ENCODE measurements at places on chromosomes 16 and 17.
A peak's percentile ranks its signal among the peaks of the same experiment; 100 is the strongest.

DNA sequence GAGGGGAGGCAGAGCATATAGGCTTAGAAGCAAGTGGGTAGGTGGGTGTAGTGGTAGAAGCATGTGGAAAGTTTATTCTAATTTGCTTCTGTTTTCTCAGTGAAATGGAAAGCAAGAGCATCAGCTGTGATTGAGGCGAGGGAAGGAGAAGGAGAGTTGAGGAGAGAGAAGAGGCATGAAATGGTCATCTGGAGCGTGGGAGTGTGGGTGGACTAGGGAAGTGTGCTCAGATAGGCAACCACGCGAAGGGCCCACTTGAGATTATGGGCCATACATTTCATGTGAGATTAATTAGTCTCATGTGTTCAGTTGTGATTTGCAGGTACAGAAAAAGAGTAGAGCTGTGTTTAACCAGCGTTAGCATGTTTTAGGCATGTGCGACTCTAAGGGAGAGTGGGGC is 20.8 kb upstream of the CDC6 start:
- DNase-seq: no peak

- no peak for DNase-seq
These were observed 3.9 kb downstream of the TAF1C start for GRCh38 chr16:84182680-84183571.

- DNase-seq: no peak
These were observed 18.6 kb upstream of the CLTC start for GRCh38 chr17:59601130-59601529.

- DNase-seq: no peak
These were observed 644 bp upstream of the ARL2BP start for GRCh38 chr16:57244463-57244766.

DNA sequence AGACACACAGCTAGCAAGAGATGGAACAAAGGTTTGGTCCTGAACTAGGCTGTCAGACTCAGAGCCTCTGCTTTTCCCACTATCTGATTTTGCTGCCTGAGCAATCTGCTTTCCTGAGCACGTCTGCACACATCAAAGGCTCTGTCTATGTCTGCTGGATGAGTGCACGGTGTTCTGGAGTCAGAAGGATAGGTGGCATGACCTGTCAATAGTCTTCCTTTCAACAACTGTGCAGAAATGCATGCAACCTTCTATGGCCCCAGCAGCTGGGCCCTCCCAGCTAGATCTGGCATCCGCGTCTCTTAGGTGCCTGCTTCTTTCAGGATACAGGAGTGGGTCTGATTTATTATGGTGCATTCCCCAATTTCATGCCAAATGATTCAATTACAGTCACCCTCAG is 138.3 kb downstream of the UTP18 start:
- DNase-seq: no peak

DNA sequence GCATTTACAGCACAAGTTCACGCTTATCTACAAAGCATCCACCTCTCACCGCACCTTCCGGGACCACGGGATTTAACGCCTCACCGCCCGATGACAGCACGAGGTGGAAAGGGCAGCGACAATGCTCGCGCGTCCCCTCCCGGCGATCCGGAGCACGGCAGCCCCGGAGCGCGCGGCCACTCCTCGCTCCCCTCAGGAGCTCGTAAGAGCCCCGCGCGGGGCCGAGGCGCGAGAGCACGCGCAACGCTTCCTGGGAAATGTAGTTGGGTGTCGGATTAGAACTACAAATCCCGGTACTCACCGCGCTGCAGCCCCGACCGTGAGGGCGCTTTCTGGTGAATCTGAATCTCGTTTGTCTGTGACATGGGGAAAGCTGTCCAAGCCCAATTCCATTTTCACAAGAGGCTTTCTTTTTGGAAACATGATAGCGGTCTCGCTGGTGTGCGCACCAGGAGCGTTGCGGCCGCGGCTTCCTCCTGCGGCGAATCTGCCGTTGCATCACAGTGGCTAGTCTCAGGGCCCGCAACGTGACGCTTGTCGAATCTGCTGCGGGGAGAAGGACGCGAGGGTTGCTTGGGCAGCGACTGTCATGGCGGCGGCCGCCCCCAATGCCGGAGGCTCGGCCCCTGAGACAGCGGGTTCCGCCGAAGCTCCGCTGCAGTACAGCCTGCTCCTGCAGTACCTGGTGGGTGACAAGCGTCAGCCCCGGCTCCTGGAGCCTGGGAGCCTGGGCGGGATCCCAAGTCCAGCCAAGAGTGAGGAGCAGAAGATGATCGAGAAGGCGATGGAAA is at the start of gene TIMM22:
Gene TIMM22, plus strand, starts transcription at position 576 of the 791 bp plus-strand sequence. Its CDS starts 14 bp downstream, at position 590.
- peak; percentile 93 for DNase-seq

- peak; percentile 41 for DNase-seq
These were observed 35.5 kb upstream of the ZC3H18 start for GRCh38 chr16:88534638-88535190.

DNA sequence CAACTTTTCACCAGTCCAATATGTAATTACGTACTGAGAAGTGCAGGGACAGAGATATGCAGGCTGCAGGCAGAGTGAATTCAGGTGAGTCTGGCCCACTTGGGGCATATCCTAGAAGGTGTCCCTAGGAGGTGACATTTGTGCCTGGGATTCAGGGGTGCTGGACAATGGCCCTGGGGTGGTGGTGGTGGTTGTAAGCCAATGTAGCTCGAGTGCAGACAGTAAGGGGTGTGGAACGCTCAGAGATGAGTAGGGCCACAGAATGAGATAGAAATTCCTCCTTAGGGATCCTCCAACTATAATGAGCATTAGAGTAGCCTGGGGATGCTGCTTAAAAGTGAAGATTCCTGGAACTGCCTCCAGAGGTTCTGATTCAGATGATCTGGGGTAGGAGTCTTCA is 221.7 kb upstream of the MPHOSPH6 start:
- DNase-seq: no peak

DNA sequence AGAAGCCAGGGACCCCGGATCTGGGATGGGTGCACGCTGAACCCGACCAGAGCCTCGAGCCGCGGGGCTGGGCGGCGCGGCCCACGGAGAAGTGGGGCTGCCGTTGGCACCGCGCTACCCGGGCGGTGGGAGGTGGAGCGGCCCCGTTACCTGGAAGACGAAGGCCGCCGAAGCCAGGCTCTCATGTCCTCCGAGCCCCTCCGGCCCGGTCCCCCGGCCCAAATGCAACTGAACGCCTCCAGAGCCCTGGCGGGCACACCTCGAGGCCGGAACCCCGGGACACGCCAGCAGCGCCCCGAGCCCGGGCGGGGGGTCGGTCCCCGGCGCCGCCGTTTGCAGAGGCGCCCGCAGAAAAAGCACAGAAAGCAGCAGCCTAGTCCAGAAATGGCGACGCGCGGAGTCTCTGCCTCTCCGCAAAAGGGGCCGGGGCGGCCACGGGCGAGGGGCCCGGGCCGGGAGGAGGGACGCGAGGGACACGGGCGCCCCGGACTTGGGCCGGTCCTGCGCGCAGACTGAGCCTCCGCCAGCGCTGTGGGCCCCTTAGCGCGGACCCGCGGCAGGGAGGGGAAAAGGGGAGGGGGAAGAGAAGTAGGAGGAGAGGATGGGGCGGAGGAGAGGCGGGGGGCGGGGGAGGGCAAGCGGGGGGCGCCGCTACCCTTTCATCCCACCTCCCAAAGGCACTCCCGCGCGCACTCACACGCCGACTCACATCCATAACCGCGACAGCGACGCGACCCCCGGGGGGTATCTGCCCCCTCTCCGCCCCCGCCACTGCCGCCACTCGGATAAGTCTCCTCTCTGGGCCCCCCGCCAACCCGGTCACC is 1.4 kb downstream of the AXIN2 start:
- DNase-seq: peak; percentile 48

DNA sequence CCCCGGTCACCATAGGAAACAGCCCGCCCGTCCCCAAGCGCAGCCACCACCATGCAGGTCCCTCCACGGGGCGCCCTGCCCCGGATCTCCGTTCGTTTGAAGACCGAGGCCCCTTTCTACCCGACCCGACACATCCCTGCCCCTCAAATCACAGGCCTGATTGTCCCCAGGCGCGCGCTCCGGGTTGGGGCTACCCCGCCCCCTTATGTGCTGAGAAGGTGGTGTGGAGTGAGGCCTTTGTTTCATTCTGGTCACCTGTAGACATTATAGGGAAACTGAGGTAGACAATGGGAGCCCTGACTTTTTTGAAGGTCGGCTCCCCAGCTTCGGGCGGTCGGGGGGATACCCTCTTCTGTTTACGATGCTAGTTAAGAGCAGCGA is 763 bp upstream of the ACTG1 start:
- DNase-seq: peak; percentile 65
